T-helper 17 cell (primary cell): ENCODE measurements at places on chromosomes 1 and 21.

DNA sequence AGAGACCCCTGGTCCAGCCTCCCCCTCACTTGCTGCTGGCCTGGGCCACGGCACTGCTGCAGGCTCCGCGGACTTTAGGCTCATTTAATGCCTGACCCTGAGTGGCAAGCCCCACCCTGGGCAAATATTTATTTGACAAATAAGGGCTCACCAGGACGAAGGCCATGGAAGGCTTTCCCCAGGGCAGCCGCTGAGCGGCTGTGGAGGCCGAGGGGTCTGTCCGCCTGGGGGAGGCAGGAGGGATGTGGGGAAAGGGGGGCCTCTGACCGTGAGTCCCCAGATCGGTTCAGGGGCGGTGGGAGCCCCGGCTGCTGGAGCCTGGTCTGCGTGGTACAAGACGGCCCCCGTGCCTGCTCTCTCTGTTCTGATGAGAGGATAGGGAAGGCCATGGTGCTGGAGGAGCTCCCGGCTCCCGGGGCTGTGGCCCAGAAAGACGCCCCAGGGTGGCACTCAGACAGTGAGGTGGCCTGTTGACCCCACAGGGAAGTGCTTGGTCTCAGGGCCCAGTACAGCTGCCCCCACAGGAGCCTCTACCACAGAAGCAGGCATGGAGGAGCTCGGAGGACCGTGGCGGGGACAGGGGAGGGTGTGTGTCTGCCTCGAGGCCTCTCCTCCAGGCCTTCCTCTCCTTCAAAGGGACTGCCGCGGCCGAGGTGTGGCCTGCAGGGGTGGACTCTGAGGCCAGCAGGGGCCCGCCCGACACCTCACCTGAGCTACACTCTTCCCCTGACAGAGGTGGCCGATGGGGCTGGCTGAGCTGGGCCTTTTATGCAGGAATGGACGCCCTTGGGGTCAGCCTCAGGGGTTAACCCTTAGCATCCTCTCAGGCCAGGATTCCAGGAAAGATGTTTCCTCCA, 9.1 kb upstream of the C1orf159 start:
- DNase-seq = no peak

- DNase-seq = no peak
These were observed 45.0 kb downstream of the STUM start for GRCh38 chr1:226593541-226593940.

DNA sequence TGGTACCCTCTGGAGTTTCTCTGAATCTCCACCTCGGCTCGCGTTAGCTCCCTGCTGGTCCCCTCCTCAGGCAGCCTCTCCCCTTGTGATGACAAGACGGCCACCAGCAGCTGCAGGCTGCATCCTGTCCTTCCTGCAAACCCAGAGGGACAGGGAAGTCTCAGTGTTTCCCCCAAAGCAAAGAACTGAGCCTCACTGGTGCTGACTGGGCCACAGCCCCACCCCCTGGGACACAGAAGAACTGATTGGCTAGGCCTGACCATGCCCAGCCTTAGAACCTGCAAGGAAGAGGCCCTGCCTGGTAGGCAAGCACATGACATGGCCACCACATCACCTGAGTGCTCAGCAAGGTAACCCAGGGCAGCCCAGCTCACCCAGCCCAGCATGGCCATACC, 34.6 kb downstream of the TMEM51 start:
- no peak for DNase-seq

DNA sequence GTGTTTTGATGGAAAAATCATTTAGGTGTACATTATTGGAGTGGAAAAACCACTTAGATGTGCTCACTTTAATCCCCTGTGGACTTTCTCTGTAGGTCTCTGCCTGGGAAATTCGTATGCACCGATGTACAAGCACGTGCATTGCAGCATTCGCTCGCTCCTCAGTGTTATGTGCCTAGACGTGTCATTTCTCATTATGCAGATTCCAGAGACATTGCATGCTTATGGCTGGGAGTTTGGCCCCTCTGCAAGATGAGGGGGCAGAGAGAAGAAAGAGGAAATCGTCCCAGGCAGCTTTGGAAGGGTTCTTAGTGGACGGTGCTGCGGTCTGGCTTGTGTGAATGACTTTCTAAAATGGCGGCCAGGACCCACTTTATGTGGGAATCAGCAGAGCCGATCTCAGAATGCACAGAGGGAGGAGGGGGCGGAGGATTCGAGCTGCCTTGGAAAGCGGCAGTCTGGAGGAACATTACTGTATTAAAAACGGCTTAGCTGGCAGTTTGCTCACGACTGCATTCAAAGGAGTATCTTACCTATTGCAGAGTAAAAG, 2.3 kb downstream of the SPEN start:
- DNase-seq = peak; percentile 19

DNA sequence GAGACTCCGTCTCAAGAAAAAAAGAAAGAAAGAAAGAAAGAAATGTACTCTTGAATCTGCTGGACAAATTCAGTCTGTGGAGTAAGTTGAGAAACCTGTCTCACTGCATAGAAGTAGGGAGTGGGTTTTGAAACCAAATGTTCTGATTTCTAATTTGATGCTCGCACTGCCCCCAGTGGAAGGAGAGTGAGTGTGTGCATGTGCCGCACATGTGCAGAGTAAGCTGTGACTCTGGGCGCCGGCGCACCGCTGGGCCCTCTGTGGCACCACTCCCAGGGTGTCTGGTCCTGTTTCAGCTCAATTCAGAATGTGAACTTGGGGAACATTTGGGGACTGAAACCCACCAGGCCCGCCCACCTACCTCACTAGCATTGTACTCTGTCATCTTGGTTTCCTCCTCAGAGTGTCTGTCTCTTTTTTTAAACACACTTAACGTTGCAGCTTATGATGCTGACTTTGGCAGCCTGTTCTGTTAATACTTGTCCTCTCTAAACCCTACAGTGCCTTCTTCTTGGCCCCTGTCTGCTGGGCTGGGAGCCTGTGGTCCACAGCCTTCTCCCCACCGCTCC, 104.6 kb downstream of the CACNA1E start:
- DNase-seq = no peak

DNA sequence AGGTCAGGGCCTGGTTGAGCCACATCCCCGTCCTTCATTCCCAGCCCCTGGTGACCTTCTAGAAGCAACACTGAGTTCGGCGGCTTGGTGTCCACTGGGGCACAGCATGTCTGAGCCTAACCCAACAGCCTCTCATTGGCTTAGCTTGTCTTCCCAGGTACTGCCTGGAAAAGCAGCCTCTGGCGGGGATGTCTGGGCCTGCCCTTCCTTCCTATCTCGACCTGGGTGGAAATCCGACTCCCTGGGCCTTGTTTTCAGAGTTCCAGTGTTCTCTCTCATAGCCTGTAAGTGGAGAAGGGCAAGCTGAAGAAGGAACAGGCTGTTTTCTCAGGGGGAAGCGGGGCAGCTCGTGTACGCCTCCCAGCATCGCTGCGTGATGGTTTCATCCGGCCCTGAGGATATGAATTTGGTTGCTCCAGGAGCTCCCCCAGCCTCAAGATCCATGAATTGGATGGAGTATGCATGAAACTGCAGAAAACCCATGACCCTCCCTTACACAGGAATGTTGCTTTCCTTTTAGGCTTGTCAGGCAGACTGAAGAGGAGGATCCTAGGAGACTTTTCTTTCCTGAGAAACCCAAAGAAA, 116.5 kb upstream of the IRF2BP2 start:
- DNase-seq = no peak
